ENCODE measurements at places on chromosomes 5 and 9.

DNA sequence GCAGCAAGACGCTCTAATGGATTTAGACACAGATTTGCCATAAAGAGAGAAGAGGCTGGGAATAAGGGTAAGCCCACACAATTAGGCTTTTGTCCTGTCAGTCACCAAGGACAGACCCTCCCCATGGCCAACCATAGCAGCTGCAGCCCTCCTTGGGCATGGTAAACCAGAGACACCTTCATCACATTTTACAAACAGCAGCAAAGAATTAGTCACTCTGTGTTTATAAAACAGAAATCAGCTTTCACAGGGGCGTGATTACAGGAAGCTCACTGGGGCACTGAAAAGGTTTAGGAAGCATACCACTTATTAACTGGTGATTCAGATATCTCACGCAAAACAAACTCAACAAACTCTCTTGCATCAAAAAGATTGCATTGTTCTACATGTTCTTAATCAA is 37.3 kb upstream of the ZNF622 start:
- DNase-seq: no peak

GRCh38 chr5:43168175-43168574 is 23.9 kb upstream of the NIM1K start:
- no peak for DNase-seq

- no peak for DNase-seq
Observed at GRCh38 chr9:104743376-104743985, 4.0 kb upstream of the NIPSNAP3A start.

DNA sequence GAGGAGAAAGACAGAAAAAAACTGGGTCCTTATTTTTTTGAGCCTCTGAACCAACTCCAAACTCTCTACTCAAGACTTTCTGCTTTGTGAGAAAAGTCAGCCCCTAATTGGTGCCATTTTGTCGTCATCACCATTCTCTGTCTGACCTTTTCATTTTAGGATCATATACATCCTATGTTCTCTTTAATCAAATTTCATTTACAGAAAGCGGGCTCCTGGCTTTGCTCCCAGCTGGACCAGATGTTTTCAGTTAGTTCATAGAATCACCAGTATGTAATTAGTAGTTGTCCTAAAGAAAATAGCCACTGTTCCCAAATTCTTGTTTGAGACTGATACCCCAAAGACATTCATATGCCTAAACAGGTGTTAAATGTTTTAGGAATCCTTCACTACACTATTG is 28.6 kb upstream of the SLCO4C1 start:
- no peak for DNase-seq

GRCh38 chr9:2663461-2664173 is 42.0 kb downstream of the VLDLR start:
- DNase-seq: peak; percentile 32

DNA sequence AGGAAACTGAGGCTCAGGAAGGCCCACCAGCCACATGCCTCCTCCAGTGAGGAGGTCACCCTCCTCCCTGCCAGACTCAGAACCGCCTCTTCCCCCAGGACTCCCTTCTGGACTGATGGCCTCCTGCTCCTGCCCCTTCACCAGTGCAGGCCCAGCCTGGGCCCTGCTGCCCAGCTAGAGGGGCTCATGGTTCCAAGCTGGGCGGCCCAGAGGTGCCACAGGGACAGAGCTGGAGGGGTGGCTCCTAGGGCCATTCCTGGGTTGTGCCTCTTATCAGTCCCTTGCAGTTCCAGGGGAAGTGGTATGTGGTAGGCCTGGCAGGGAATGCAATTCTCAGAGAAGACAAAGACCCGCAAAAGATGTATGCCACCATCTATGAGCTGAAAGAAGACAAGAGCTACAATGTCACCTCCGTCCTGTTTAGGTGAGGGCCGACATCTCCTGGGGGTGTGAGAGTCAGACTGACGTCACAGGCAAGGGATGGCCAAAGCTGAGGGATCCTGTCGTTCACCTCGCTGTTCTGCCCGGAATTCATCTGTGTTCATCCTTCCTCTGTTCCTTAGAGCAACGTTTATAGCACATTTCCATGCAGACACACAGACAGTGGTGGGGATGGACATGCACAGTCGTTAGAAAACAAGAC is 819 bp downstream of the LCN2 start:
- peak; percentile 6 for DNase-seq

GRCh38 chr9:127647451-127647850 is 35.4 kb downstream of the STXBP1 start:
- no peak for DNase-seq

DNA sequence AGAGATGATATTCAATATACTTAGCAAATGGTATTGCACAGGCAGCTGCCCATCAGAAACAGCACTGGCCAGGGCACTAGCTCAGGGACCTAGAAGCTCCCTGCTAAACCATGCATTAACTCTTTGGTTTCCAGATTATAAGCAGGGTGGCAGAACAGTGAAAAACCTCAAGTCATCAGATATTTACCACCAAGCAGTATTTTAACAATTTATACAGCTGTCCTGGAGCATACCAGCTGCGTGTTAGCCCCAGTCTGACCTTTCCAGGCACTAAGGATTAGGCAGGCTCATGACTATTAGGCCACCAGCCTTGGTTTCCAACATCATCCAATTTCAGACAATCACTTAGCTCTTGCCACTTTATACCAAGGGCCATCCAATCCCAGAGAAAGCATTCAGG is 326.5 kb downstream of the CAAP1 start:
- DNase-seq: no peak

GRCh38 chr5:175896301-175897040 is 25.1 kb downstream of the CPLX2 start:
- no peak for DNase-seq

GRCh38 chr5:137667341-137667740 is 68.5 kb downstream of the KLHL3 start:
- no peak for DNase-seq

GRCh38 chr5:59351076-59351794 is 542.3 kb downstream of the PDE4D start:
- no peak for DNase-seq

- no peak for DNase-seq
Observed at GRCh38 chr5:153211076-153211475, 279.4 kb upstream of the GRIA1 start.

DNA sequence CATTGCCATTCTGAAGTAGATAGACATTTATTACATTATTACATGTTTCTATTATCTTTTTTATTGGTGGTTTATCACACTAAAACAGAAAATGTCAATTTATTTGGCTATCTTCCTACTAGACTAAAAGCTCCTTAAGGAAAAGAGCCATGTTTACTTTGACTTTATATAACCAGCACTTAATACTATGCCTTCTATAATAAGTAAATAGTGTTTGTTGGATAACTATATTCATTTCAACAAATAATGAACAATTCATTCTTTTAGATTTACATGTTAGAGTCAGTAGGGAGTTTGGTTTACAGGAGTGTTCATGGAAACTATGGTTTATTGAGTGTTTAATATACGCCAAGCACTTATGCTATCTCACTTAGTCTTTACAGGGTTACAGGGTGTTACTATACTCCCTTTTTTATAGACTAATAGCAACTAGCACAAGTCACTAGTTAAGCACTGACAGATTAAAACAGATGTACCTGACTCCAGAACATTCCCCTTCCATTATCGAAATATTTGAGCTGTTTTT is 7.3 kb downstream of the PPIP5K2 start:
- DNase-seq: no peak

DNA sequence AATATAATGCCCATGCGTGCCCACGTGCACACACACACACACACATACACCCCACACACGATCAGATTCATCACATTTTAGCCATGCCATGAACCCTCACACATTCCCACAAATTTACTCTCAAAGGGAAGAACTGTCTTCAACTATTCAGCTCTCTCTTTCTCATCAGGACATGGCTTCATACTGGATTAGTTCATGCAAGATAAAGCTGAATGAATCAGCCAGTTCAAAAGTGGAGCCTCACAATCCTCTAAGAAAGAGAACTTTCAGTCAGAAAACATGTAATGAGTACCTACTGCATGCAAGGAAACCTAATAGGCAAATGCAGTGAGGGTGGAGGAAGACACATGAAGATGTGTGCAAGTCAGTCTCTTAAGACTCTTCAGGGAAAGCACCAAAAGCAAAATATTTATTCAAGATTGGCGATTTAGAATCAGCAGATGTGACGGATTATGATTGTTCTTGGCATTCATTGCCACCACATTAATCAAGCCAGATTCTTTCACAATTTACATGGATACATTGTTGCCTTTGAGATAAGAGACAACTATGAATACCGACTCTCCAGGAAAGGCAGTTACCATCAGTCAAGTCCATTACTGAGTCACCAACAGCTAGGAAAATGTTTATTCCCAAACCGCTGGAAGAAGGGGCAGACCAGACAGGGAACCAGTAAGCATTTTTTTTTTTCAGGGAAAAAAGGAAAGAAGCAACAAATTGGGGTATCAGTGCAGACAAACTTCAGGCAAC is 30.3 kb upstream of the PUM3 start:
- DNase-seq: no peak

- DNase-seq: no peak
Observed at GRCh38 chr9:29717631-29718030, 2144.3 kb upstream of the C9orf72 start.

- DNase-seq: no peak
Observed at GRCh38 chr5:37549411-37549810, 170.3 kb downstream of the WDR70 start.

- no peak for DNase-seq
Observed at GRCh38 chr5:109141222-109142200, 268.3 kb downstream of the PJA2 start.

DNA sequence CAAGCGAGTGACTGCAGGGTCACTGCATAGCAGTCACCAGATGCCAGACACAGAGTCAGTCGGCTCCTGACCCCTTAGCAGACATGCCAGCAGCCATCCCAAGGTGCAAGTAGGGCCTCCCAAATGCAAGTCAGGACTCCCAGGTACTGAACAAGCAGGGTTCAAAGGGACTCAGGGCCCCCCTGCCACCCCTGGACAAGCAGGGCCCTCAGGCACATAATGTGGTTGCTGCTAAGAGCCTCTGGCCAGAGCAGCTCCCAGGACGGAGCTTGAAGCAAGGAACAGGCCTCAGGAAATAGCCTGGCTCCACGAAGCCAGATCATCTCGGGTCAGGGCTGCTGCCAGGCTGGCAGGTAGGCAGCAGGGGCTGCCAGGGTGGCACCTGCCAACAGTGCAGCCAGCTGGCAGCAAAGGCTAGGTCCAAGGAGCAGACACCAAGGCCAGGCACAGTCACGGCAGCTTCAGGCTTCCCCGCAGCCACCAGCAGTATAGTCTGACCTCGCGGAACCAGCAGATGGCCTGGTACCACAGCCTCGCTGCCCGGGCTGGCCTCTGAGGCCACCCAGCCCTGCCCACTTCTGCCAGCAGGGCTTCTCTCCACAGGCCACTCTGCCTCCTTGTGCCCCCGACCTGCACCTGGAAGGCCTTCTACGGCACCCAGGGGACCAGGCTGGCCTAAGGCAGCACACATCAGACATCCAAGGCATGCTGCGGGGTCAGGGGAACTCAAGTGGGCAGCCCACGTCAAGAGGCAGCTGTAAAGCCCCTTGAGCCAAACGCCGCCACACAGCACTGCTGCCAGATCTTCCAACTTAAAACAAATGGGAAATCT is 7.4 kb downstream of the EEIG1 start:
- DNase-seq: peak; percentile 82

- no peak for DNase-seq
Observed at GRCh38 chr5:111016801-111017200, 54.7 kb upstream of the TSLP start.

DNA sequence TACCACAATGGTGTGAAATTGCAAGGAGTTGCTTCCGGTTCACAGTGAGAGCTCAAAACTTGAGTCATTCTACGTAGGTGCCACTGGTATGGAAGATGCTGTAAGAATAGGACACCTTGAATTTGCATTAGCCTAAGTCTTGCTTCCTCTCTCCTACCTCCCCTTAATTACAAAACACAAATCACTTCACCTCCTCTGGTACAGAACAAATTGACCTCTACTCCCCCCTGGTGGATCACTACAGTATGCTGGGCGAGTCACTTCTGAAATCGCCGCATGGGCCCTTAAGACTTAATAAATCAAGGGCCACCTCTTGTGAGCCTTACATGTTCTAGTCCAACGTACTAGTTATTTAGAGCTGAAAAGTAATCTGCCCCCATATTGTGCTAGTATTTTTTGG is 145.3 kb upstream of the SMARCA2 start:
- no peak for DNase-seq

DNA sequence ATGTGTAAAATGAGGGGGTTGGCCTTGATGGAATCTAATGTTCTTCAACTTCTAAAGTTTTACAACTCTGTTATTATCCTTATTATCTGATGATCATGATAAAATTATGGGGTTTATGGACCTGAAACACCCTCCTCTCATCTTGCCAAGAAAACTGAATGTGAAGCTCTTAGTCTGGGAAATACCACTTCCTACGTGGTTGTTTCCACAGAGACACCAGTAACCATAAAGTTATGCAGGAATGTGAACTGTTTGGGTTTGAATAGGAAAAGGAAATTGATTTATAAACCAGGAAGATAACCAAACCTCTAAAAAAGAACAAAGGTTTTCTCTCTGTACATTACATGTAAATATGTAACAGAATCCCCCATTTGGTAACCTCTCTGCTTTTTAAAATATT is 28.3 kb upstream of the RAI14 start:
- DNase-seq: no peak

GRCh38 chr5:97906135-97906534 is 723.1 kb upstream of the RIOK2 start:
- no peak for DNase-seq

DNA sequence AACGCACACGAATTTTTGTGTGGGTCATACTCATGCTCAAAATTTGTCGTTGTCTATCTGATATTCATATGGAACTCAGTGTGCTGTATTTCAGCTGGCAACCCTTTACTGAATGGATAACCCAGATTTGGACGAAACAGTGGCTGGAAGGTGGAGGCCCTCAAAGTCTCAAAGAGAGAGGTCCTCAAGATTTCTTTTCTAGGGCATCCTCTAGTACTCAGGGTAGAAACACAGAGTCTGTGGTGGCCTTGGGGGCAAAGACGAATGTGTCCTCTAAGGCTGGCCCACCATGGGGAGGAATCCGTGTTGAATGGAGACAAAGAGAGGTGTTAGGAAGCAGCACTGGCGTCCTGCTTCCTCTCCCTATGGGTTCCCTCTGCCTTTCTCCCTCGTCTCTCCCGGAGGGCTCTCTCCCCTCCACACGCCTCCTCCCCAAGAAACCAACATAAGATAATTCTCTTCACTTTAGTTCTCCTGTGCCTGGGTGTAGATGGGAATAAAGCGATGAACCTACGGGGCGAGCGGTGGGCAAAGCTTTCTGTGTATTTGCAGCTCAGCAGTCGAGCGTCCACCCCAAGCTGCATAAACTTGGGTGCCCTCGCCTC is 333.7 kb downstream of the CWC27 start:
- DNase-seq: no peak

DNA sequence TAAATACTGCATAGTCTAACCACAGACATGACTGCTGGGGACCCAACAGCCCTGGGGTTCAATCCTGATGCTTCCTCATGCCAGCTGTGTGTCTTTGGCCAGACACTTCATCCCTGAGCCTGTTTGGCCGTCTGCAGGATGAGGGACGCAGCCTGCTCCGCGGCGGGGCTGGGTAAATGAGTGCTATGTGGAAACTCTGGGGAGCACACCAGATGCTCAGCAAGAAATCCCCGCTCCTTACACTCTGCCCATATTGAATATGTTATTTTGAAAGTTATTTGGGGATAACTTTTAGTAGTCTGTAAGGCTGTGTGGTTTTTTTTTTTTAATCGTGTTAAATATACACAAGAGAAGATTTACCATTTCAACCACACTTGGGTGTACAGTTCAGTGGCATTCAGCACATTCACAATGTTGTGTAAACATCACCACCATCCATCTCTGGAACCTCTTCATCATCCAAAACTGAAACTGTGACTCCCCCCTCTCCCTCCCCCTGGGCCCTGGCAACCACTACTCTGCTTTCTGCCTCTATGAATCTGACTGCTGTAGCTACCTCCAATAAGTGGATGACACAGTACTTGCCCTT is 42.7 kb downstream of the SH3PXD2B start:
- peak; percentile 65 for DNase-seq

Measured in left ventricle myocardium superior (tissue), 1 donor.